RPMI8226 (cell line): ENCODE measurements at places on chromosomes 7 and 10.

DNA sequence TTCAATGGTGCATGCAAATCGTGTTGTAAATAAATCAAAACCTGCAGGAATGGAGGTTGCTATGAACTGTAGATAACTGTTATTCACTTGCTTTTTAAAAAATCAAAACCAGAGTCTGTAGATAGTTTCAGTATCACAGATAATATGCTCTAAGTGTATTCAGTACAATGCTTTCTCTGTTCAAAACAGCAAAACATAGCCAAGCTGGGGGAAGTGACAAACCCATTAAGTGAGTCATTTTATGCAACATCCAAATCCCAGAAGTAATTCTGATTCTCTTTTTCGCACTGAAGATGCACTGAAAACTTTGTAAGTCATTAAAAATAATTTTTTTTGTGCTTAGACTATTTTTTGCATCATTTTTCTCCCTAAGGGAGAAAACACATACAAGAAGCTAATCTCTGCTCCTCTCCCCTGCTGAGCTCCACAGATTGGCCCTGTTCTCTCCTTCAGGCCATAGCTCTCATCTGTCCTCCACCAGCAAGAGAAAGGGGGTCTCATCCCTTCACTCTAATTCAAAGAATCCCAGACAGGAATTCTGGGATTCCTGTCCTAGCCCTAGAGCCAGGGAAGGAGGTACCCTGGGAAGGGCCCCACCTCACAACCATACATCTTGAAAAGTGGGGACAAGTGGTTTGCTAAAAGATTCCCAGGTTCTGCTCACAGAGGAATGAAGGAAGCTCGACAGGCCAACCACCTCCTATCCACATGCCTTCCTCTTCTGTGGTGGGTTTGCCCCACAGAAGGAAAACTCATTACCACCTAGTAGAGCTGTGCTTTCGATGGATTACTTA lies 4.9 kb downstream of the PRTFDC1 start:
- DNase-seq, result no peak

- DNase-seq, result no peak
These were observed 18.1 kb downstream of the LRMDA start for GRCh38 chr10:75449382-75450074.

DNA sequence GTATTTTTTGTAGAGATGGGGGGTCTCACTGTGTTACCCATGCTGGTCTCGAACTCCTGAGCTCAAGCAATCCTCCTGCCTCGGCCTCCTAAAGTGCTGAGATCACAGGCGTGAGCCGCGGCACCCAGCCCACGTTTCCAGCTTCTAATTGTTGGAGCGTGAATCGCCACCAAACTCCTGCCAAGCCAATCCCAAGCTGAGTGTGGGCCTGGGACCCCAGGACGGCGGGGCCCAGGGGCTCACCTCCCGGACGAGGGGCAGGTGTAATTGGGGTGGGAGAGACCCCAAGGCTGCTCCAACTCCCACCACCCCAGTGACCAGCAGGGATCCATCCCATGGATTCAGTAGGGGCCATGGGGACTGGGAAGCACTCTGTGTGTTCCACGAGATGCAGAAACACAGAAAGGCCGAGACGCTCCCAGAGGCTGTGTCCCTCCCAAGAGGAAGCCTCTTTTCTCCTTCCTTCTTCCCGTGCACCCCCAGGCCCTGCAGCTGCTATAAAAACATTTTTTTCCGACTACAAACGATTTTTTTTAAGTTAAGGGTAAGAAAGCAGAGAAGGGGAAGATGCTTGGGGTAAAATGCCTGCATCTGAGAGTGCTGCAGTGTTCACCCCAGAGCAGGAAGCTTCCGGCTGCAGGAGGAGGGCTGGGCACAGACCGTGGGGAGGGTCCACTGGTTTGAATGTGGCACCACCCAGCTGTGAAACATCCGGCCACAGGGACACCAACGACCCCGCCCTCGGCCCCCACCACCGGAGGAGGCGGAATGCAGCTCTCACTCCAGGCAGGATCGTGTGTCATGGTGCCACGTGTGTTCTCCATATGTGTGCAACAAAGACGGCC lies 76.5 kb downstream of the MICALL2 start:
- no peak for DNase-seq

DNA sequence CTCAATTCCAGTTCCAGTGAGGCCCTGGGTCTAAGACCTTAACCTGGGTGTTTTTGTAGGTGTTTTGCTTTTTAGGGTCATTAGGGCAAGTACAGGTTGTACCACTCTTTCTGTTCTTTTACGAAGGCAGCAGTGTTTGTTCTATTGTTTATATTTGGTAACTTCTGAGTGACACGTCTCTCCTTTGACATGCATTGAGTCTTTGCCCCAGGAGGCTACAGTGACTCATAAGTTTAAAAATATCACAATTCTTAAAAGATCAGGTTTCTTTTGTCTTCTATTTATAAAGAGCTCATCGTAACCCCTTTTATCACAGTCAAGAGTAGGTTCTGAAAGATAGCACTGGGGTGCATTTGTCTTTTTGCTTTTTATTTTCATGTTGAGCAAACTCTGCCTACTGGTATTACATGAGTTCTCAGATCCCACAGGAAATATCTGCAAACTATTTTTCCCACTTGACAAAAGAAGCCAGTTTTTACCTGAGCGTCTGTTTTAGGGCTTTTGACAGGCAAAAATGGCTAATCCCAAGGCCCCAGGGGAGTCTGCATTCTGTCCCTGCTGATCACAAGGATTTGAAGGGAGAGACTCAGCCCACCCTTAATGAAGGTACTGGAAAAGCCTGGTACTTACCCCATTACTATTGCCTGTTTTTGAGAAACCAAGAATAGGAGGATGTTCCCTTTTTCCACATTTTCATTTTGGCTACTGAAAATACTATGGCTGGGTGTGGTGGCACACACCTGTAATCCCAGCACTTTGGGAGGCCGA lies 7.9 kb downstream of the NUDT13 start:
- no peak for DNase-seq

GRCh38 chr10:106930751-106931150 lies 233.8 kb downstream of the SORCS1 start:
- DNase-seq, result no peak

- no peak for DNase-seq
These were observed 897.2 kb downstream of the CNTNAP2 start for GRCh38 chr7:147013825-147014224.

- DNase-seq, result no peak
These were observed 73.5 kb downstream of the SAMD9 start for GRCh38 chr7:93044147-93044810.

- no peak for DNase-seq
These were observed 106.4 kb upstream of the CDCA7L start for GRCh38 chr7:22051886-22052673.

DNA sequence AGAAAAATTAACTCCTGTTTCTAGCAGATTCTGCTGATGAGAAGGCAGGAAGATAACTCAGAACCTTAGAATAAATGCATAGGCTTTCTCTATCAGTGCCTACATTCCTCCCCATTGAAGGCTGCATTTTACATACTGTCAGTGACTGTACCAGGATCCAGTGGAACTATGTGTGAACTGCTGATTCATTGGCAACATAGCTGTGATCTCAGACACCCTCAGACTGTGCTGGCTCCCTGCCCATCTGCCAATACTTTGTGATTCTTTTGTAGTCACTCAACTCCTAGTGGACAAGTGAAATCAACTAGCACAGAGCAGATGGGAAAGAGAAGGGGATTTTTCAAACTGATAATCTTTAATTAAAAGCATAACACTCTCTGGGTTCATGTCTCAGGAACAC lies 375.8 kb downstream of the MDFIC start:
- DNase-seq, result peak; percentile 9

- DNase-seq, result no peak
These were observed 309.7 kb downstream of the TYW1 start for GRCh38 chr7:67306331-67306730.

DNA sequence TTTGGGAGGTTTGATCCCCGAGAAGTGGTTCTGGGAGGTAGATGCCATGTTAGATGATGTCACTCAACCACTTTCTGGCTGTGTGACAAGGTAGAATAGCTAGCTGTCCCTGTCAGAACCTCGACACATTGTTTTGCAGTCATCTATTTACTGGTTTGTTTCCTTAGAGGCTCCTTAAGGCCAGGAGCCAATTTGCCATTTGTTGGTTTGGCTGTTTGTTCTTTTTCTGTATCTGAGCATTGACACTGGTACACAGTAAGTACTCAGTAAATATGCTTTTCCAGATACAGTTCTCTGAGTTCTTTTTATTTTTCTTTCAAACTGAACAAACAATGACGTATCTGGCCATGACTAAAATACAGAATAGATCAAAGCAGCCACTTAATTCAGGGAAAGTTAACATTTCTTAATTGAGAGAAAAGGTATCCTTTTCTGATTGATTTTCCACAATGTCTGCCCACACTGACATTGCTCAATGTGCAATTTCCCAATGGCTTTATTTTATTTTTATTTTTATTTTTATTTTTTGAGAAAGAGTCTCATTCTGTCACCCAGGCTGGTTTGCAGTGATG lies 121.6 kb downstream of the SPAG6 start:
- DNase-seq, result no peak

GRCh38 chr7:101125989-101126650 lies 784 bp upstream of the SERPINE1 start:
- DNase-seq, result peak; percentile 96

DNA sequence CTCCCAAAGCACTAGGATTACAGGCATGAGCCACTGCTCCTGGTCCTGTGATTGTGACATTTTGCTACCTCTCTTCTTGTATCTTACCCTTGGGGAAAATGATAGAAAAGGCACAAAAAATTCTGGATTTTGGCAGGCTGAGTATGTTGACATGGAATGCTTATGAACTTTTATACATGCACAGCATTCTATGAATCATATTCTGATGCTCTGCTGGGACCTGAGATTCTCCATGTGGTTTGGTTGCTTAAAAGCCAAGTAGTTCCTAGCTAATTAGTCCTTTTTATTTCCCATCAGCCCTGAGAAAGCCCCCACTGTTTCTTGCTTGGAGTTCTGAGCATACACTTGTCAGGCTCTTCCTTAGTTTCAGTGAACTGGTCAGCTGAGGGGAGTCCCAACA lies 8.3 kb upstream of the KAZALD1 start:
- no peak for DNase-seq

DNA sequence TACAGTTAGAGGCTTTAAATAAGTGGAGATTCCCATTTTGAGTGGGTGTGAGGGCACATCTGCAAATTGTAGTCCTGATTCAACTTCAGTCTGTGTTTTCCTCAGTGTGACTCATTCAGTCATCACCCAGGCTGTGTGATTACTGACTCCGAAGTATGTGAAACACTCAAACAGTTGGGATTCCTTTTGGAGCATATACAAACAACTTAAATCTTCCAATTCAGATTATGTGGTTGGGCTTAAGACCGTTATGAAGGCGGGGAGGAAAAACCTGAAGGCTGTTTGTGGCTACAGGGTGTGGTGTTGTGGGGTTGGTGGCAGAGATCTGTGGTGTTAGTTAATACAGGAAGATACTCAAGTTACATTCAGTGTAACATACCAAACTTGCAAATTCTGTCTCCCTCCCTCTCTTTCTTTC lies 259.7 kb upstream of the FERD3L start:
- DNase-seq, result no peak

- DNase-seq, result no peak
These were observed 98.2 kb downstream of the CCNY start for GRCh38 chr10:35434533-35434932.

DNA sequence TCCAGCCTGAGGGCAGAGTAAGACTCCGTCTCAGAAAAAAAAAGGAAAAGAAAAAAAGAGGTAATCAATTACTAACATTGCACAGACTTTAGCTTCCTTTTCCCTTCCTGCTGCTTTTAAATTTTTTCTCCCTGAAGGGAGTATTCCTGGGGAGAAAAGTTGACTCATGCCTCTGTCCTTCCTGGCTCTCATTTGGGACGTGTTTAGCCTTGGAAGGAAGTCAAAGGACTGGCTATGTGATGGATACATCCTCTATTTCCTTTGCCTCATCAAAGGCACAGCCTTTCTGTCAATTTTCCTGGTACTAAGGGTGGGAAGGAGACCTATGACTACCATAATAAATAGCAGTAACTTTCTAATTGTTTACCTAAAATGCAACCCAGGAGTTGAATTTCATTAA lies 77.6 kb downstream of the ITGA8 start:
- no peak for DNase-seq

DNA sequence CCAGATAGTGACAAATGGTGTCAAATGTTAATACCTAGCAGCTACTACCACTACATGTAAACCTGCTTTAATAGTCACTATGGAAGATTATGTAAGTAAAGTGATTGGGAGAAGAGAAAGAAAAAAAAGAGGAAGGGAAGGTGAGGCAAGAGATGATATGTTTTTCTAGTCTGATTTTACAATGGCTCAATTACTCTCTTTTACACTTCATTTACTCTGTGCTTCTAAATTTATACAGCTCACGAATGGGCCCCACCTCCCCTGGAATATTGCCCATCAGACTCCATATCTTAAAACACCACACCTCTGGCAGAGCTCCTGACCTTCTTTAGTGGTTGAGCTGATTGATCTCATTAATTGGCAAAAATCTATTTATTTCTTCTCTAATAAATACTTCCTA lies 28.0 kb upstream of the IKZF1 start:
- DNase-seq, result no peak

- DNase-seq, result no peak
These were observed 122.3 kb downstream of the JMJD1C start for GRCh38 chr10:63343476-63343875.
